ENCODE measurements at places on chromosomes 11 and 22.

DNA sequence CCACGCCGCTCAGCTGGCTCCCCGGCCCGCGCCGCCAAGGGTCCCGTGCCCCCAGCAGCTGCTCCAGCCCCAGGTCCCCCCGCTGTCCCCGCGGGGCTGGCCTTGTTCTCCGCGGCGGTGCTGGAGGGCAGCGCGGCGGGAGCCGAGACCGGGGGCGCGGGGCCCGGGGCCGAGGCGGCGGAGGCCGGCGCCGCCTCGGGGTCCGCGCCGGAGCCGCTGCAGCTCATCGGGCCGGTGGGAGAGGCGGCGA lies 128 bp downstream of the TAF10 start:
- no peak for DNase-seq

- no peak for DNase-seq
Measured at GRCh38 chr11:64852804-64853509, 8.5 kb upstream of the CDC42BPG start.

- DNase-seq = no peak
Measured at GRCh38 chr11:118615282-118615975, 8.0 kb downstream of the PHLDB1 start.

DNA sequence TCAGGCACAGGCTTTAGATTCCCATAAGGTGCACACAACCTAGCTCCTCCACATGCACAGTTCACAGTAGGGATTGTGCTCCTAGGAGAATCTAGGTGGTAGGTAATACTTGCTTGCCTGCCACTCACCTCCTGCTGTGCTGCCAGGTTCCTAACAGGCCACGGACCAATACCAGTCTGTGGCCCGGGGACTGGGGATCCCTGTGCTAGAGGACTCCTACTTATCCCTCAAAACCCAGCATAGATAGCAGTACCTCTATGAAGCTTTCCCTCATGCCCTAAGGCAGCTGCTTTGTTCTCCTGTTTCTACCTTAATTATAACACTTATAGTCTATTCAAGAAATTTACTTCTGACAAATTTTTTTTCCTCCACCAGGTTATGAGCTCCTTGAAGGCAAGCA lies 36.7 kb downstream of the ARHGAP20 start:
- no peak for DNase-seq

GRCh38 chr11:56782167-56782847 lies 33.8 kb upstream of the OR9G4 start:
- DNase-seq = no peak

DNA sequence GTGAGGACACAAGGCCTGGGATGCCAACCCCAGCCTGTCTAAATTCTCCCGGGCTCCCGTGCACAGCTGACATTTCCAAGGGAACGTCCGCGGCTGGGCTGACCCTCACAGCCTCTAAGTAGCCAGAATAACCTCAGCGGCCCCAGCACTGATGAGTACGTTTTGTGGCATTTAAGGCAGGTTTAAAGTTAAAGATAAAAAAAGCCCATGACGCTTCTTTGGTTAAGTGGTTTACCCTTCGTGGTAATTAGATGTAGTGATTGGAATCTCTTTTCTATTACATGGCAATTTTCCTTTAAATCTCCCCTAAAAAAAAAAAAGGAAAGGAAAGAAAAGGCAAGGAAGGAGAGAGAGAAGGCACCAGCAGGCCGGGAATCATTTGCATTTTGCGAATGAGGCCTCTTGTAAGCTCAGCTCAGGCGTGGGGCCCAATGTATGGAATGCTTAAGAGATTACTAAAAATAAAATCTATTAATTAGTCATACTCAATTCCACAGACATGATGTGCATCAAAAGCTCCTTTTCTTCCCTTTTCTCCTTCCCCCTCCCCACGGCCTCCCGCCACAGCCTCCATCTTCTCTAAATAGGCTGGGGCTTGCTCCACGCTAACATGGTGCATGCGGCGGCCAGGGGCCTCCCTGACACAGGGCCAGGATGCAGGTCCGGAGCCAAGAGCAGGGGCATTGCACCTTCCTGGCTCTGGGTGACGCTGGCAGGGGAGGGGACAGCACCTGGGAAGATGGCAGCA lies 44.1 kb downstream of the MACROD1 start:
- no peak for DNase-seq

- no peak for DNase-seq
Measured at GRCh38 chr22:42332089-42332488, 61.6 kb upstream of the TCF20 start.

GRCh38 chr11:76251576-76251975 lies 45.3 kb upstream of the WNT11 start:
- peak; percentile 57 for DNase-seq

GRCh38 chr11:102583141-102583873 lies 41.8 kb downstream of the MMP20 start:
- DNase-seq = no peak

GRCh38 chr11:44608651-44608990 lies 43.2 kb downstream of the CD82 start:
- DNase-seq = no peak

- DNase-seq = no peak
Measured at GRCh38 chr11:128905345-128906184, 14.4 kb downstream of the KCNJ5 start.

DNA sequence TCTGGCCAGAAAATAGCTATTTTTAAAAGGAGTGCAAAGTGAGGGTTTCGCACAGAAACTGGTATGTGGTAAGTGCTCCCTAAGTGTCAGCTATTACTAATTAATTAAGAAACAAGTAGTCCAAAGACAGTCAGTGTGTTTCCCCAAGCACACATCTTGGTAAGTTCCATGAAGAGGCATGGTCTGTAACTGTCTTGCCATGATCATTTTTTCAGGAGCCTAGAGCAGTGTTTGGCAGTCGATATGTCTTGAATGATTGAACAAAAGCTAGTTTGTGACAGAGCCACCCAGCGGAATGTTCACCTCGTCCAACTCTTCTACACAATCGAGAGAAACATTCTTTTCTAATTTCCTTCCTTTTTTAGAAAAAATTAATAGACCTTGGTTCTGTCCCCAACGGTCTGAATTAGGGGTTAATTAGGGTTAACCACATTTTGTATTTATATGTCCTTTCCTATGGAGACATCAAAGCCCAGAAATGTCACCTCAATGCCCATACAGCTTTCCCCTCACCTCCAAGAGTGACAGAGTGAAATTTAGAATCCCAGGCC lies 57.6 kb upstream of the FTH1 start:
- peak; percentile 74 for DNase-seq

GRCh38 chr11:6249770-6250555 lies 9.7 kb upstream of the CCKBR start:
- DNase-seq = no peak

DNA sequence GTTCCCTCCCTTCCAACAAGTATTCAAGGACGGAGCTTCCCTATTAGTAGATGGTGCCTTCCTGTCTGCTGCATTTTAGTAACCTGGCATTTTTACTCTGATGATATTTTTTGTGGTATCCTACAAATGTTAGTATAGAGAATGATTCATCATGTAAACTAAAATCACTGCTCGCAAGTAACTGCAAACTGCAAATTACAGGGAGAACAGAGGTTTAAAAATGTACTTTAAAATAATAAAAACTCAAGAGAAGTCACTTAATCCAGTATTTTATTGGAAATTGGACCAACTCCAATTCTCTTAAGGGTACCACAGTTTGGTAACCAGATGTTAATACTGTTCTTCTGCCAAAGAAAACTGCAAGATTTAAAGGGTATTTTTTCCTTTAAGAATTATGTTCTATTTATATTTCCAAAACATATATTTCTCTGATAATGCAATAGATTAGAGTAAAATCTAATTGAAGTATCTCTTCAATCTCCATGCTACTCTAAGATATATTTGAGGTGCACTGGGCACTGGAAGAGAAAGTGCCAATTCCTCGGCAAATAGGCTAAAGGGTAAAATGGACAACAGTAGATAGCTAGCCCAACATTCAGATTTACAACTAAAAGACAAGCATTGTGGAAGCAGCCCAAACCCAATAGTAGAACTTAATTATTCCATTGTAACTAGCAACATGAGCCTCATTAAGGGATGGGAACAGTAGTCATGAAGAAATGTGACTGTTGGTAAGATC lies 298.0 kb downstream of the TTC28 start:
- no peak for DNase-seq

GRCh38 chr11:95231881-95232605 lies 1.0 kb upstream of the SESN3 start:
- DNase-seq = no peak

DNA sequence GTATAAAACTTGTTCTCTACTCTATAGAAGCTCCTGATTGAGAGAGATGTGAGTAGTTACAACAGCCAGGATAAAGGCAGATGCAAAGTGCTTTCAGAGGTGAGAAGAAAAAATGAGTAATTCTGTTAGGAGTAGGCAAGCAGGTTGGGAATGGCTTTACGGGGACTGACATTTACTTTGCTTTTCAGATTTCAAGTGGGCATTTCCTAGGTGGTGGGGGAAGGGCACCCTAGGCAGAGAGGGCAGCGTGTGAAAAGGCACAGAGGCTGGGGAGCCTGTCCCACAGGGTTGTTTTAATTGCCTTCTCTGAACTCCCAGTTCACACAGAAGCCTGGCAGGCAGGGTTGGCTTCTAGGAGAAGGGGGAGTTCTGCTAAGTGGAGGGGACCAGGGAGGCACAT lies 106.5 kb downstream of the NAV2 start:
- no peak for DNase-seq

DNA sequence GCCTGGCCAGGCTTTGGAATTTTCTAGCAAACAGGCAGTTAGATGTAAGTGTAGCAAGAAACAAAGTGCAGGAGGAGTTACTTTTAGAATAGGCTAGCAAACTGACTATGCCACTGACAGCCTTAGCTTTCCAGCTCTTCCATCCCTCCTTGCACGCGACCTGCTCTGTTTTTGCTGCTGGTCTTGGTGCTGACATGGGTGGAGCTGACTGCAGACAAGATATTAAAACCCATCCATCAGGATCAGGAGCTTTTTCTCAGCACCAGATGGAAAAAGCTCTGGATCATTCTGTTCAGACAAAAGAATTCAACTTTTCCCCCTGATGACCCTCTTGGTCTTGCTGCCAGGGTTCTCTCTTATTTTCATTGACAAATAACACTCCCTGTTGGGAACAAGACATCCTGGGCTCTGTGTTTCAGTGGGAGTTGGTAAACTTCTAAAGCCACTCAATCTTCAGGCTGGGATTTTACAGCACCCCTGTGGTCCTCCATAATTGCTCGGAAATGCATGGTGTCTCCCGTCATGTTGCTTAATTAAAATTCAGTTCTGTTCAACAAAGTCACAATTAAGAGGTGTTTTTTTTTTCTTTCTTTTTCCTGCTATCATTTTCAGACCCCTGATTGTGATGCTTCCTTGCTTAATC lies 240.0 kb upstream of the LARGE1 start:
- no peak for DNase-seq

GRCh38 chr11:13040969-13041561 lies 31.9 kb downstream of the RASSF10 start:
- DNase-seq = no peak

- DNase-seq = no peak
Measured at GRCh38 chr11:65773784-65774411, 6.9 kb downstream of the AP5B1 start.

DNA sequence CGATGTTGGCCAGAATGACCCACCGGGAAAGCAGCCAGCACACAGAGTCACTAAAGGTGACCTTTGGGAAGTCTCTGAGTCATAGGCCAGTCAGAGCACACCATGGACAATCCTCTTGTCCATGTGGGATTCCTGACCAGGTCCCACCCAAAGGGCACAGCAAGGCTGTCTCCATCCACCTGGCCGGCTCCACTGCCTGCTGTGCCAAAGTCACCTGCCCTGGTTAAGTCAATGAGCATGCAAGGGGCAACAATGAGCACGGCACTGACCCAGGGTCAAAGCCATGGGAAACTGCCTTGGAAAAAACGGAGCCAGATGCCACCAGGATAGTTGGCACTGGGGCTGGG lies 49.8 kb downstream of the SHANK2 start:
- DNase-seq = no peak

DNA sequence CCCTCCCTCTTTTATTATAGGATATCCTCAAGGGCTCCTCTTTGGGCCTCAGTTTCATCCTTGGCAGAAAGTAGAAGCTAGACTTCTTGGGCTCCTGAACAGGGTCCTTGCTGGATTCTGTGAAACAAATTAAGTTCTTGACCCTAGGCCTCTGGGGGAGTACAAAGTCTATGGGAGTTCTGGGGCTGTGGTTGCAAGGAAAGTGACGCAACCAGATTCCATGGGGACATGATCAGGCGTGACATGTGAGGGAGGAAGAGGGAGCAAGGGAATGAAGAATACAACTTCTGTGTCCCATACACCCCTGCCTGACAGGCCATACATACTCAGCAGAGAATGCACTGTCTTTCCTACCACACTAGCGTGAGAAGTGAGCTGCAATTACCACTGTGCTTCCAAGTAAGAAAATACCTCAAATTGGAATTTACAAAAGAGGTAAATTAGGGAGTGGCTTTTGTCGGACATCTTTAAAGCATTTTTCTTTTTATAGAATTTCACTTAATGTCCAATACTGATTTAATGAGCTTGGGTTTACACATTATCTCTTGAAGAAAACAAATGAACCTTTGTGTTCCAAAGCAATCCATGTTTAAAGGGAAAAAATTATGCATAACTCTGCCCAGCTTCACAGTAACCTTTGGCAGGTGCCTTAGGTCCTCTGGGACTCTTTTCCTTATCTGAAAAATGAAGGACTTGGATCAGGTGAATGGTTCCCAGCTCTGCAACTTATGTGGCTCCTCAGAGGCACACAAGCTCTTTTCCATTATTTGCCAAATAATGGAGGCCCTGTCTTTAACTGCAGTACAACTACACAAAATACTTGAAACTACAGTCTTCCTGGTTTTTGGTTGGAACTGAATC lies 38.9 kb downstream of the LIMK2 start:
- no peak for DNase-seq

- no peak for DNase-seq
Measured at GRCh38 chr11:20158597-20159257, 1.5 kb downstream of the DBX1 start.

- DNase-seq = no peak
Measured at GRCh38 chr22:18060646-18061620, 16.9 kb upstream of the PEX26 start.

GRCh38 chr22:41132550-41132949 lies 40.2 kb downstream of the EP300 start:
- no peak for DNase-seq

DNA sequence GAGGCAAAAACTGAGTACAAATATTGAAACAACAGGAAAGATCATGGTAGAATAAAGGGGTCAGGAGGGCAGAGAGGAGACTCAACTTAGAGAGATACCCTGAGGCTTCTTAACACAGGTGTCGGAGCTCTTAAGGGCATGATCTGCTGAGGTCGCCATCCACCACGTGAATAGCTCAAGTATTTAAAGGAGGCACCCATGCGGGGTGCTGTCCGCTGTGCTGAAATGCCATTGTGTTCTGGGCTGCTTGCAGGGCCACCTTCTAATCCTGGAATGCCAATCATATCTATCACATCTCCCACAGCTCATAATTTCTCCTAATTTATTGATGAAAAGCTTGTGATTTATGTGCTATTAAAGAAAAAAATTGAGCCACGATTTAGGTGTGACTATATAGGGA lies 90.2 kb downstream of the SEZ6L start:
- DNase-seq = no peak

All from GF-D8 (cell line).